Fibroblast of skin of left quadriceps (primary cell): ENCODE measurements at places on chromosomes 4 and X.

GRCh38 chrX:139825618-139826017, 107.2 kb downstream of the ATP11C start:
- no peak for DNase-seq

- DNase-seq = no peak
Measured at GRCh38 chrX:17705211-17705610, 32.1 kb upstream of the SCML1 start.

GRCh38 chr4:173318240-173318639, 15.9 kb downstream of the HMGB2 start:
- DNase-seq = no peak

GRCh38 chrX:104315555-104315954, 60.8 kb upstream of the ESX1 start:
- no peak for DNase-seq

DNA sequence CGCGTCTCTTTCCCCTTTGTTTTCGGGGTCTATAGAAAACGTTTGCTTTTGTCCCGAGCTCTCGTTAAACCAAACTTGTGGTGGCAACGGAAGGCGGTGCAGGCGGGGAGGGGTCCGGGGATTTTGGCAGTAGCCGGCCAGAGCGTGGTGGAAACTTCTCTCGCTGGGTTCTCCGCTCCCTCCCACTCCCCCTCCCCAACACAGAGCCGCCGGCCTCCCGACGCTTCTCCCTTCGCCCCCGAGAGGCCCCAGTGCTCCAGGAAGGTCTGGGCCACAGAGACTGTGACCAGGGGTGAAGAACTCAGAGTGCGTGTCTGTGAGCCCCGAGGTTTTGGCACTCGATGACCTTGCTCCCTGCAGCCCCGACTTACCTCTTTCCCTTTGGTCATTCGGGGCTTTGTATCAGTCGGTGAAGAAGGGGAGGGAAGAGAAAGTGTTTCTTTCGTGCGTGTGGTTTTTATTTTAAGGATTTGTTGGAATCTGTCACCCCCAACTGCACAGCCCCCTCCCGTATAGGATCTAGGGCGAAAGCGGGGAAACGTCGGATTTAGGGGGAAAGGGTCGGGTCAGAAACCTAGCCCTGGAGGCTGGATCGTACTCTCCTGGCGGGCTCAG, 9.0 kb upstream of the BCOR start:
- no peak for DNase-seq

- no peak for DNase-seq
Measured at GRCh38 chrX:5474282-5474681, 754.4 kb downstream of the NLGN4X start.

DNA sequence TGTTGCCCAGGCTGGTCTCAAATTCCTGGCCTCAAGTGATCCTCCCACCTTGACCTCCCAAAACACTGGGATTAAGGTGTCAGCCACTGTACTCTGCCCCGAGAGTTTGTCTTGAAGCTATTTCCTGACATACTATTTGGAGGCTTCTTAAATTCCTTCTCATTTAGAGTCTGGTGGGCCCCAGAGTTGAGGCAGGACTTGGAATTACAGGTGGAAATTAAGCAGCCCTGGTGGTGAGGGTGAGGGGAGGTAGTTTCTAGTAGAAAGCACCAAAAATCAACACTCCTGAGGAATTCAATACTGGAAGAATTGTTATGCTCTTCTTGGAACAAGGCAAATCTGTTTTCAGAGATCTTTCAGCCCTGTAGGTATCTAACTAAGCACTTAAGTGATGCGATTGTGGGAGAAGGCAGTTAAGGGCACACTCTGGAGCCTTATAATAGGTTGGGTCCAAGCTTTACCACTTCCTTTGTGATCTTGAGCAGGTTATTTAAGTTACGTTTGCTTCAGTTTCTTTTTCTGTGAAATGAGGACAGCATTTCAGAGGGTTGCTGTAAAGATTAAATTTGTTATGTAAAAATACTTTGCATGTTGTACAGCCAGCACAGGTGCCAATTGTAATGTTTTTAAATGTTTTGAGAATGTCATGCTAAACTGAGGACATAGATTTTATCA, 200.7 kb downstream of the SOWAHB start:
- DNase-seq = no peak

DNA sequence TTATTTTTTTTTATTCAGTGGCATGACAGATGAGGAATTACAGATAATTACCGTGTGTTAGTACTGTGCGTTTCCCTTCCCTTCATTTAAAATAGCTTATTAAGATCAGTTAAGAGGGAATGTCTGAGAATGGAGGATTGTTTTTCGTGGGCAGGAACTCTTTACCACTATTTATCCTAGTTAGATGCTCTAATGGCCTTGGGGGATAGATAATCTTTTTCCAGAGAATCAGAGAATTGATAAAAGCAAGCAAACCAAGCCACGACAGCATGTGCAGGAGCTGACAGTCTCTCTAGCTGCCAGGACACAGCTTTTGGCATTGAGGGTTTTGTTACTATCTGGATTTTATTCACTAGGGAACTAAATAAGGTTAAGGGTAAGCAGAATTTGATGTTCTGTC, 128.7 kb downstream of the DCLK2 start:
- no peak for DNase-seq

- no peak for DNase-seq
Measured at GRCh38 chrX:149145845-149146285, 359.2 kb downstream of the IDS start.

DNA sequence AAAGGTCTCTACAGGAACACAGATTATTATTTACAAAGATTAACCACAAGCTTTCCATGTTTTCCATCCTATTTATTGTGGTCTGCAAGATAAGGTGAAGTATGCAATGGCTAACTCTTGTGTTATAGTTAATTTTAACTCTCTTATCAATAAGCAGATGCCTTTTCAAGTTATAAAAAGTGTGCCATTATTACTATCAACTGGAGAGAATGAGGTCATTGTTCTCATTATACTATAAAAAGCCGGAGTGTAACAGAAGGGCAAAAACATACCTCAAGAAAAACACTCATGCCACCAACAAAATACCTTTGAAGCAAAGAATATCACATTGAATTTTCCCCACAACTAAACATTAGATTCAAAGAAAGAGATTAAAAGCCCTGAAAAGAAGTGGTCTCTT, 52.0 kb upstream of the SORBS2 start:
- no peak for DNase-seq

DNA sequence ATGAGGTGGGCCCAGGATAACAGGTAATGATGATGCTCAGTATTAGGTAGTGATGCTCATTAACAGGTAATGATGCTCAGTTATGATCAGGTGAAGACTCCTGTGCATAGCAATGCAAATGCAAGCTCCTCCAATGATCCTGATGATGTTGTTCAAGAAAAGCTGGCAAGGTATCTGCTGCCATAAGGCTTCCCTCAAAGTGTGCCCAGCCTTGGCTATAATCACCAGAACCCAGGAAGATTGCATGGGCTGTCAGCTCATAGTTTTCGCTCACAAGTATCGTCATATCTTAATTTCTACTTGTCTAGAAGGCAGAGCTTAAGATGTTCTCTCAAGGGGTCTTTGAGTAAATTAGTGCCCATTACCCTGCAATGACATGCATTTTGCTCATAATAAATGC, 366.2 kb upstream of the CLNK start:
- no peak for DNase-seq
